Activated T-cell treated with anti-CD3 and anti-CD28 coated beads, Interleukin-2, amount 50 U/mL, for 72 hours (primary cell): ENCODE measurements at places on chromosomes 2 and 18. TPM values are rescaled to one million over a fixed set of nuclear protein-coding genes. Genes with fewer than 3 reads are reported as not detected.

- H3K27ac ChIP-seq = no peak overlapping the region
- peaks cover 16% of the 10 kb centered on the region for H3K4me1 ChIP-seq
- peaks cover 2% of the 10 kb centered on the region for H3K36me3 ChIP-seq
- H3K4me3 ChIP-seq = no peak overlapping the region
- H3K27me3 ChIP-seq = peaks cover 41% of the 10 kb centered on the region
- no peak for DNase-seq
Observed at GRCh38 chr2:118148809-118149208, 60.5 kb downstream of the INSIG2 start.

DNA sequence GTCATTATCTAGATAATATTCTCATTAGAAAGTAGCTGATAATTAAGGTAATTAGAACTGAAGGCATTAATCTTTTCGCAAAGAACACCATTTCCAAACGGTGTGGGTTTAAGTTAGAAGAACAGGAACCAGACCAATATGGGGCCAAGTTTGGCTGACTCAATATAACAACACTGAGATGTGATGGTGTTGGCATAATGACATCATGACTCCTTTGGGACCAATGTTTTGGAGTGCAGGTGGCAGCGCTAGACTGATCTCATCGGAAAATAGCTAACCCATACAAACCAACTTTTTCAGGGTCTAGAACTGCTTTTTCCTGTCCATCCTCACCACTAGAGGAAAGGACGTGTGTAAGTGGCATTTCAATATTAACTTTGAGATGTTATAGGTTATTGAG lies 1171.7 kb upstream of the ZEB2 start:
- no peaks in the 10 kb centered on the region for H3K36me3 ChIP-seq
- no peak for DNase-seq
- H3K27me3 ChIP-seq = no peaks in the 10 kb centered on the region
- H3K4me3 ChIP-seq = no peak overlapping the region

DNA sequence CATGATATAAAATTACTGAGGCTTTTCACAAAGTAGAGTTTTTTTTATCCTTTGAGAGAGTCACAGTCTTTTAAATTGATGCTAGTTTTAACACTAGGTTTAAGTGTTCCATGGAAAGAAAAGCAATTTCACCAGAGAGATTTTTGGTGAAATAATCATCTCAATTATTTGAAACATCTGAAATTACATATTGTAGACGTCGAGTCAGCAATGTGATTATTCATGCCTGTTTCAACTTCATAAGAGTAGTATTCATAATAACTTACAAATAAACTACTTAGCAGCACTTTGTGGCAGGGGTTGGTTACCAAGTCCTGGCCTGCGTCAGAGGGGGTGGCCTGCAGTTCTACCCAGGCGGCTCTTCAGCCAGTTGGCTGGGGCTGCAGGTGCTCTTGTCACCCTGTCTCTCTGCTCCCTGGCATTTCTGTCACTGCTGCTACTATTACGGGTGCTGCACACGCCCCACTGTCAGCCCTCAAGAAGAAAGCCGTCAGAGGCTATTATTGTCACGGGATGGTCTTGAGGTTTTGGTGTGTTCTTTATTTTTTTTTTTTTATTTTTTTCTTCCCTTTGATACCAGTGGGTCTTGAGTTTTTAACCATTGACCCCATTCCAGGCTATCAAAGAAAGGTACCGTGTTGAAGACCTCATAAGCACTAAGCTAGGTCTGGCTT lies 50.4 kb downstream of the MALT1 start:
- DNase-seq = no peak
- H3K27me3 ChIP-seq = no peaks in the 10 kb centered on the region
- no peak overlapping the region for H3K4me3 ChIP-seq
- H3K27ac ChIP-seq = no peak overlapping the region

The GALNT3 gene
- 13.1 TPM for total RNA-seq

The PRKAG3 gene
- not detected for total RNA-seq

GRCh38 chr2:47293976-47294375 lies 109.0 kb upstream of the MSH2 start:
- no peak overlapping the region for H3K27ac ChIP-seq
- no peak for DNase-seq
- no peaks in the 10 kb centered on the region for H3K27me3 ChIP-seq
- H3K4me1 ChIP-seq = no peaks in the 10 kb centered on the region
- H3K4me3 ChIP-seq = no peak overlapping the region

DNA sequence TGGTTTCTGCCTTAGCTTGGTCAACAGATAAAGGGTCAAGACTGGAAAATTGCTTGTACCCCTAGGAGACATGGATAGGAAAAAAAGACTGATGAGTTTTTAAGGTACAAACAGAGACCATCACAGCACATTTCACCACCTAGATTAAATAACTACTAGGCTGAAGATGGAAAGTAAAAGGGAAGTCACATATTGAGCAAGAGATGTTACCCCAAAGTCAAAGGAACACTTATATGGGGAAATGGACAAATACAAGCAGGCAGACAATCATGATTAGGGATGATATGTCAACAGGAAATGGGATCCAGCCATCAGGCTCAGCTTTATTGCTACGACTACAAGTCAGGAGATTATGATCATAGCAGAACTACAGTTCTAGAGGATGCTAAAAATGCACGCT lies 1643.1 kb upstream of the CELF4 start:
- H3K4me3 ChIP-seq = no peak overlapping the region
- no peaks in the 10 kb centered on the region for H3K4me1 ChIP-seq
- H3K36me3 ChIP-seq = no peaks in the 10 kb centered on the region

- no peak overlapping the region for H3K4me3 ChIP-seq
- no peak for DNase-seq
- H3K27me3 ChIP-seq = no peaks in the 10 kb centered on the region
- H3K36me3 ChIP-seq = peaks cover 2% of the 10 kb centered on the region
Observed at GRCh38 chr2:101817481-101817880, 120.0 kb downstream of the MAP4K4 start.

GRCh38 chr2:104872866-104873688 lies 19.2 kb downstream of the POU3F3 start:
- no peak overlapping the region for H3K27ac ChIP-seq
- peaks cover 59% of the 10 kb centered on the region for H3K27me3 ChIP-seq
- peaks cover 9% of the 10 kb centered on the region for H3K4me1 ChIP-seq
- H3K4me3 ChIP-seq = peak overlapping the region; percentile 74
- peak; percentile 64 for DNase-seq

The RTP5 gene
- total RNA-seq = 0.12 TPM

DNA sequence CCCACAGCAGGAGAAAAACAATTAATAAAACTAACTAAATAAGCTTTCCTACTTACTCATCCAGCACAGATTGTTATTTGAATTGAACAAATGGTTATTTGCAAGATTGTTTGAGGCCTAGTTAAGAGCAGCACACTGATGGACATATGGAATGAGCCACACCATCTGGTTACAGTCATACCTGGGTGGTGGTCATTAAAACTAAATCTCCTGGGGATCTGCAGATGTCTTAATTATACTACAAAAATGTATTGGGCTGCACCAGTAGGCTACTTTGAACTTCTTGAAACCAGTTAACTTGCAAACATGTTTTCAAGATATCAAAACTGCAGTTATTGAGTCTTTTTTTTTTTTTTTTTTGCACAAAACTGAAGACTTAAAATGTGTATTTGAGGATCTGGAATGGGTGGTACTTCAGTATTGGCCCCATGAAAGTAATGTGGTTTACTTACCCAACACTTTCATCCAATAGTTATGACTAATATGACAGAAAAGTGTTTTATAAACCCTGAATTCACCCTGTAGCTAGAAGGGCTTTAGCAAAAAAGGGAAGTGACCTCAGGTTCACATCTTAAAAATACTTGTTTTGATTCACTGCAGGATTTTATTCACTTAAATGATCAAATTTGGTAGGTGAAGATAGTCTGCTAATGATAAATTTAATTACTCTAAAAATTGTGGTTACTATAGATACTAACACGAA lies 10.8 kb downstream of the AGFG1 start:
- peaks cover 12% of the 10 kb centered on the region for H3K36me3 ChIP-seq
- H3K4me3 ChIP-seq = peak overlapping the region; percentile 51
- H3K27ac ChIP-seq = peak overlapping the region; percentile 88
- no peak for DNase-seq
- H3K4me1 ChIP-seq = peaks cover 82% of the 10 kb centered on the region

- H3K4me1 ChIP-seq = no peaks in the 10 kb centered on the region
- H3K36me3 ChIP-seq = no peaks in the 10 kb centered on the region
- no peak for DNase-seq
- H3K4me3 ChIP-seq = no peak overlapping the region
Observed at GRCh38 chr2:32991091-32991845, 44.5 kb downstream of the LTBP1 start.

The TMEM198 gene
- 5.3 TPM for total RNA-seq

- peaks cover 2% of the 10 kb centered on the region for H3K36me3 ChIP-seq
- H3K4me3 ChIP-seq = no peak overlapping the region
- H3K27ac ChIP-seq = no peak overlapping the region
- no peaks in the 10 kb centered on the region for H3K27me3 ChIP-seq
Observed at GRCh38 chr2:202726070-202726469, 91.3 kb downstream of the FAM117B start.
